ENCODE measurements at places on chromosomes 1 and 21.

DNA sequence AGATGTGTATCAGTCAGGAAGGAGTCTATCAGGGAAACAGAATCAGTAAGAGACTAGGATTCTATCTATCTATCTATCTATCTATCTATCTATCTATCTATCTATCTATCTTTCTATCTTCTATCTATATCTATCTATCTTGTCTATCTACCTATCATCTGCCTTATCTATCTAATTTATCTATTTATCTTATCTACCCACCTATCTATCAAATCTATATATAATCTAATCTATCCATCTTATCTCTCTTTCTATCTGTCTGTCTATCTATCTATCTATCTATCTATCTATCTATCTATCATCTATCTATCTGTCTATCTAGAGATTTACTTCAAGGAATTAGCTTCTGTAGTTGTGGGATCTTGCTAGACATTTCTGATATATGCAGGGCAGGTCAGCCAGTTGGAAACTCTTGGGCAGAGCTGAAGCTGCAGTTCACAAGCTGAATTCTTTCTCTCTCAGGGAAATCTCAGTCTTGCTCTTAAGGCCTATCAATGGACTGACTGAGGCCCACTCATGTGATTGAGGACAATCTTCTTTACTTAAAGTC is 140.2 kb upstream of the JUN start:
- DNase-seq = no peak

GRCh38 chr1:157170677-157171515 is 32.7 kb upstream of the ETV3 start:
- DNase-seq = no peak

DNA sequence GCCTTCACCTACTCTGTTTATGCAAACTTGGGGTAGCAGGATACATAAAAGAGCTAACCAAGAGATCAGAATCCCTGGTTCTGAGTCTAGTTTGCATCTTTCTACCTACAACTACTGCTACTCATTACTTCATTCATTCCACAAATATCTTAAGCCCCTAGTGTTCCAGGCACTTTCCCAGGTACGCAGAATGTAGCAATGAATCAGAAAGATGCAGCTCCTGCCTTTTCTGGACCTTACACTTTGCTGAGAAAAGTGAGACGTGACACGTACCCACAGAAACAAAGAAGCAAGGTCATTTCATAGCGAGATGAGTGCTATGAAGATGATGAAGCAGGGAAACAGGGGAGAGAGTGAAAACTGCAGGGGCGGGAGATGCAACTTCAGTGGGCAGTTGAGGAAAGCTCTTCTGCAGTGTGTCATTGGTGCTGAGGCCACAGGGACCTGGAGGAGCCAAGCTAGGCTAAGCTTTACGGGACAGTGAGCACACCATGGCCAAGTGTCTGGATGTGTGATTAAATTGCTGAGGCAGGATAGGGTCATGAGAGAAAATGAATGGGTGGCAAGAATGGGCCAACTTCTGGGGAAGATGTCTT is 167.9 kb downstream of the TNFSF18 start:
- no peak for DNase-seq

- no peak for DNase-seq
These were observed 36.3 kb downstream of the DHCR24 start for GRCh38 chr1:54850737-54851136.

- DNase-seq = no peak
These were observed 223.1 kb downstream of the RPS6KC1 start for GRCh38 chr1:213274140-213274539.

DNA sequence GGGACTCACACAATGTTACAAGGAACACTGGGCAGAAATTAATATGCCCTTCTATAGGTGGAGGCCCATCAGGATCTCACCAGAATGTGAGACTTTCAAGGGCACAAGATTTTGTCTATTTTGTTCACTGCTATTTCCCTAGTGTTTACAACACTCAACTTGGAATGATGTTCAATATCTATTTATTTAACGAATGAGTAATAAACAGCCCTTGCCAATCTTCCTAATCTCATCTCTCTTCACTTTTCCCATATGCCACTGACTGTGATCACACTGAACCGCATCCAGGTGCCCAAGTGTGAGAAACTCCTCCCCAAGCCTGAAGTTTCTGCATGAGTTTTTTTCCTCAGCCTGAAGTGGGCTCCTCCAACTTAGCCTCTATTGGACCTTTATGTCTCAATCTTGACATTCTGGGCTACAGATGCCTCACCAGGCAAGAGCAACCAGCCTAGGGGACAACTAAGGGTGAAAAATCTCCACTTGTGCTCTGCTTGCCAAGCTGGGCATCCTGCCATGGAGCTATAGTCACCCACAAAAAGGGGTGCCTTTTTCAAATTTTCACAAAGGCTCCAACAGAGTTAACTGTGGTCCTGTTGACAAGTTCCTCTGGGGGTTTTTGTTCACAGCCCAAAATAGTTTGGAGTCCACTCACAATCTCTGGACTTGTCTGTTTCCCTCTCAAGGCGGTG is 105.6 kb downstream of the PLPP3 start:
- DNase-seq = peak; percentile 41

All from hippocampal formation (tissue), 2 donors.